Thoracic aorta (tissue), 2 donors: ENCODE measurements at places on chromosomes 3 and 15.

GRCh38 chr3:72797773-72798543 lies 50.3 kb downstream of the SHQ1 start:
- no peak for DNase-seq

- DNase-seq, result no peak
Measured at GRCh38 chr3:17744693-17745092, 2.3 kb upstream of the TBC1D5 start.

GRCh38 chr15:40047415-40048210 lies 8.6 kb upstream of the SRP14 start:
- DNase-seq, result no peak

DNA sequence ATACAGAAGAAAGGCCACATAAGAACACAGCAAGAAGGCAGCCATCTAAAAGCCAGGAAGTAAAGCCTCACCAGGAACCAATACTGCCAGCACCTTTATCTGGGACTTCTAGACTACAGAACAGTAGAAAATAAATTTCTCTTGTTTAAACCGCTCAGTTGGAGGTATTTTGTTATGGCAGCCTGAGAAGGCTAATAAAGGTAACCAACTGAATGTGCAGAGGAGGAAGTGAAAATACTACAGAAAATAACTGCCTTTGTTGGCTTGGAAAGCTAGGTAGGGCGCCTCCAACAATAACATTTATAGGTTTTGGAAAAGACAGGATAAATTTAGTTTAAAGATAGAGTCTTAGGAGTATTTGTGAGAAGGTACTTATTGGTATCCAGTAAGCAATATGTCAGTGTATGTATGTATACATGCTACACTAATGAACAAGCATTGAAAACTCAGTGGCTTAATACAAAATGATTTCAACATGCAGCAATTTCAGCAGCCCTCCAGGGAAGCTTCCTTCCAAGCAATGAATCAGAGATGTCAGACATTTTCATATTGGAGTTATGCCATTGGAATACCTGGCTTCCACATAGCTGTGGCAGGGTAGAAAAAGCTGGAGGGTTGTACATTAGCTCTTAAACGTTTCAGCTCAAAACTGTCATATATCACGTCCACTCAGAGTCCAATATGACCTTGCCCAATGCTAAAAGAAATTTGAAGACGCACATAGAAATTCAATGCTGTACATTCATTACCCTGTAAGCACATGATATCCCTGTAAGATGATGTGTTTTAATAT lies 48.9 kb downstream of the ZBBX start:
- DNase-seq, result no peak

GRCh38 chr3:195230244-195230643 lies 40.7 kb downstream of the XXYLT1 start:
- DNase-seq, result no peak

GRCh38 chr3:48464713-48465221 lies 18.2 kb downstream of the ATRIP start:
- DNase-seq, result no peak

DNA sequence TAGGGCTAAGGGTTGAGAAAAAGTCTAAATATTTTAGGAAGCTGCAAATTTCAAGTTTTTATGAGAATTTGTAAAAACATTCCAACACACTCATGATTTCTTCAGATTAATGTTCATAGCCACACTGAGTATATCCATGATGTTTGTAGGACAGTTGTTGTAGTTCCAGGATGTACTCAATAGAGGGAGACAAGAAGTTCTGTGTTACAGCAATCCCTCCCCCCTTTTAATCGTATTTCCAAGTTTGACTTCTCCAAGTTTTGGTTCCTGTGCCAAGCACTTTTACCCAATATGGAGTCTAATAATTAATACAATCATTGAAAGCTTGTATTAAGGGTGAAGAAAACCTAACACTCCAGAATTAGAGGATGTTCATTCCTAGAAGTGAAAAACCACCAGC lies 143.4 kb downstream of the FEZF2 start:
- DNase-seq, result no peak
